ENCODE measurements at places on chromosomes 4 and X.

- DNase-seq, result no peak
Observed at GRCh38 chr4:183347146-183347545, 24.9 kb upstream of the CLDN24 start.

GRCh38 chr4:112147697-112148096, 2.4 kb downstream of the FAM241A start:
- DNase-seq, result no peak

- no peak for DNase-seq
Observed at GRCh38 chrX:24979081-24979480, 36.7 kb downstream of the ARX start.

GRCh38 chr4:87589531-87589930, 18.8 kb upstream of the DSPP start:
- DNase-seq, result peak; percentile 90

- no peak for DNase-seq
Observed at GRCh38 chr4:81460191-81460701, 11.5 kb downstream of the RASGEF1B start.

GRCh38 chr4:52904421-52904820, 42.3 kb downstream of the RASL11B start:
- no peak for DNase-seq

GRCh38 chrX:64206556-64207162, 1.2 kb upstream of the AMER1 start:
- DNase-seq, result no peak

DNA sequence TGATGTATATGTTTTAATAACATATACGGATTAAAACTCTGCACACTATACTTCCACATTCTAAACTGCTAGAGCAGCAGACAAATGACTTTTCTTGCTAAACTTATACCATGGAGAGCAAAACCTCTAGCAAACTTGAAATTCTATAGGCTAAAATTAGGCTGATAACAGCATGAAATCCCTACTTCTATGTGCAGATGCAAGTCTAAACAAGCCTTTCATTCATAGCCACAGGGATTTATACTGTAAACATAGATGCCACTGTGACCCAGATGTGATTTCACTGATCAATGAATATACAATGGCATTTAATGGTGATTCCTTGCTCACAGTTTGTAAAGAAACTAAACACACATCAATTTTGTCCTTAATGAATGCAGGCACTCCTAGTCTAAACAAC, 151.0 kb downstream of the ANTXR2 start:
- DNase-seq, result no peak

DNA sequence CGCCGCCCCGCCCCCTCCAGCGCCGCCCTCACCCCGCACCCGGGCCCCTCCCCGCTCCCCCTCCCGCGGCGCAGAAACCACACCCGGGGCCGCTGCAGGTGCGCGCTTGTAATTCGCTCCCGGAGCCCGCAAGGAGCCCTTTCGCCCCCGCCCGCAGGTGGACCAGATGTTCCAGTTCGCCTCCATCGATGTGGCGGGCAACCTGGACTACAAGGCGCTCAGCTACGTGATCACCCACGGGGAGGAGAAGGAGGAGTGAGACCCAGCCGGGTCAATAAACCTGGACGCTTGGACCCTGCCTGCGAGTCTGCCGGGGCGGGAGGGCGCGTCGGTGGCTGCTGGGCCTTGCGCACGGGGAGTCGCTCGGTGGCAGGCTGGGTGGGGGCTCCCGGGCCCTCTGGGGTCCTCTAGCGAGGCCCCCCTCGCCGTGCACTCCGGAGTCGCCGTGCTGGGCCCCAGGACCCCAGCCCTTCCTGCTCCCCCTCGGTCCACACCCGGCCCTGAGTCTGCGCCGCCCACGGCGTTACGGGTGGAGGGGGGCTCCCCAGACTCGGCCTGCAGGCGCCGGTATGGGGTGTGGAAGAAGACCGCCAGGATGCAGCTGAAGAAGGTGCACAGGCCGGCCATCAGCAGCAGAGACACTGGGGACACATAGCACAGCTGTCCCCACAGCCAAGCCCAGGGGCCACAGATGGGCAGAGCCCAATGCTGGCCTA, 7.1 kb downstream of the SLC49A3 start:
- no peak for DNase-seq

GRCh38 chrX:15864023-15864422, 9.4 kb upstream of the AP1S2 start:
- no peak for DNase-seq

GRCh38 chrX:19057856-19058255, 64.4 kb downstream of the ADGRG2 start:
- DNase-seq, result no peak

GRCh38 chrX:40849906-40850823, 114.8 kb upstream of the MED14 start:
- peak; percentile 16 for DNase-seq

DNA sequence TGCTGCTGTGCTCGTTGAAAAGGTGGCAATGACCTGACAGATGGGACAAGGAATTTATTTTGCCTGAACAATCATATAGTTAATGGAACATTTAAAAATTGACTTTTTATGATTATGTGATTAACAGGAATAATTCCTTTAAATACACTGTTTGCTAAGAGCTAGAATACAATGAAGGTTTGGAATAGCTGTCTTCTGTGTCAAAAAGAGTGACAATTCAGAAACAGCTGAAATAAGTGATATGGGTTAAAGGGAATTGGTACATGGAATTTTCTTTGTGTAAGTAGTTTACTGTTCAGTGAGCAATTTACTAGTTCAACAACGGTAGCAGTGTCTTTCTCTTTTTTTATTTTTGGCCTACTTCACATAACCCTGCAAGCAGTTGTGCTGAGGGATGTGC, 1083.5 kb upstream of the GRID2 start:
- DNase-seq, result no peak

- DNase-seq, result no peak
Observed at GRCh38 chr4:8701126-8702019, 108.8 kb downstream of the CPZ start.

GRCh38 chrX:66684196-66684595, 45.3 kb upstream of the EDA2R start:
- peak; percentile 0 for DNase-seq

DNA sequence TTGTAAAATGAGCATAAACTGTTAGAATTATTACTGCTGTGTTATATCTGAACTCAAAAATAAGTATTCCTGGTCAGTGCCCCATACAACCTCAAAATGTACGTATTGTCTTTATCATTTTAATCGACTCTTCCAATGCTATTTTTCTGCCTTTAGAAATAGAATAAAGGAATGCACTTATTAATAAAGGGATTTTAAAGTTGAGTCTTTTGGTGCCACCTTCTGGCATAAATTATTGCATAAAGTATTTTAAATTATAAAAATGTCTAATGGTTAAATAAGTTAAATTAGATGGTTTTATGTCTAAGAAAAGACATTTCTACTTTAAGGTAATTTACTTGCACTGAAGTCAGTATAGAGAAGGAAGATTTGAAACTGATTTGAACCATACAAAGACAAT, 424.0 kb upstream of the NDST4 start:
- DNase-seq, result no peak

GRCh38 chrX:42619068-42619467, 158.9 kb downstream of the PPP1R2C start:
- DNase-seq, result no peak

GRCh38 chr4:108146336-108146735, 22.4 kb downstream of the LEF1 start:
- DNase-seq, result no peak

- no peak for DNase-seq
Observed at GRCh38 chrX:135437867-135438733, 16.4 kb downstream of the SMIM10L2A start.

DNA sequence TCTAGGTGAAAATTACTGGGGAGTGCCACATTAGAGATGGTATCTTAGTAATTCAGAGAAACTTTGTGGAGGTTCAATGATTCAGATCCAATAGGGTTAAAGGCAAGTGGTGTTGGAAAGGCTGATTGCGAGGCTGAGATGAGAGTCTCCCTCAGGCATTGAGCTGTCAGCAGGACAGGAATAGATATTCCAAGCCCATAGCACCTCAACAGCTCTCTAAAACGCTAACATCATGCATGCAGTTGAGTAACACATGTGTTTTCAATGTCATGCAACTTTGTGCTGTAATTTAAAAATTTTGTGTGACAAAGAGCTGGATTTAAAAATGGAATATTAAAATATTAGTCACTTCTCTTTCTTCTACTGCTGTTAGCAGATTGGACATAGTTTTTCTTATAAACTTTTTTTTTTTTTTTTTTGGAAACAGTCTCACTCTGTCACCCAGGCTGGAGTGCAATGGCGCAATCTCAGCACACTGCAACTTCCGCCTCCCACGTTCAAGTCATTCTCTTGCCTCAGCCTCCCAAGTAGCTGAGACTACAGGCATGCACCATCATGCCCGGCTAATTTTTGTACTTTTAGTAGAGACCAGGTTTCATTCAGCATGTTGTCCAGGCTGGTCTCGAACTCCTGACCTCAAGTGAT, 173.5 kb upstream of the C1QTNF7 start:
- DNase-seq, result no peak

- no peak for DNase-seq
Observed at GRCh38 chr4:120591038-120591437, 331.5 kb downstream of the PRDM5 start.

DNA sequence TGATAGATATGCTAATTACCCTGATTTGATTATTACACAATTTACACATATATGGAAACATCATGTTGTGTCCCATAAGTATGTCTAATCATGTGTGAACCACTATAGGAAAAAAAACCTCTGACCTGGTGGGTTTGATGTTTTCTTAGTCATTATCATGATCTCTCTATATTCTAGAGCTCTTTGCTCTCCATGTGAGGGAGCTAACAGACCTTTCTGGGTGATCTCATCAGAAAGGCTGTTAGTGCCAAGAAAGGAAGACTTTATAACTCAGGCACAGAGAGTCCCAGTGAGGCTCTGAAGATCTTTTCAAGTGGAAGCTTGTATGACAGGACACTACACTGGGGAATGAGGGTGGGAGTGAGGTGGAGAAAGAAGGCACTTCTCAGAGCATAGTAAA, 527.7 kb upstream of the MAGEB2 start:
- DNase-seq, result peak; percentile 49

DNA sequence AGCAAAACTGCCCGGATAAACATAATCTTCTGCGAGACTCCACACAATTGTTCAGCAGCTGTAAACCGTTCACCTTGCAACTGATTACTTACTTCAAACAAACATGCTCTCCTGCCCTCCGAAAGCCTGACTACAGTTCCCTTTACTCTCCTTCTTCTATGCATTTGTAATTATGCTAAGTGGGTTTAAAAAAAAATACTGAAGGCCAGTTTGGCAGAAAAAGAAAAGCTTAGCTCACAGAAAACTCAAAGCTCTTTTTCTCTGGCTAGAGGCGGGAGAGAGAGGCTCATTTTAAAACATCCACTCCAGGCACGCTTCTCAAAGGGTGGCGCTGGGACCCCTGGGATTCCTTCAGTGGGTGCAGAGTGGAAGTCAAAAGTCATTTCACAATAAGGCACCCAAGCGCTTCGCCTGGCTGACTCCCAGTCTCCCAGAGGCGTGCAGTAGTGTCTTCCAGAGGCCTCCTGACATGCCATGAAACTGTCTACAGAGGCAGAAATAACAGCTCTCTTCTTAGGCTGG, 1.9 kb downstream of the DHRSX start:
- peak; percentile 21 for DNase-seq

GRCh38 chr4:70531981-70532380, 13.6 kb downstream of the AMTN start:
- DNase-seq, result no peak

DNA sequence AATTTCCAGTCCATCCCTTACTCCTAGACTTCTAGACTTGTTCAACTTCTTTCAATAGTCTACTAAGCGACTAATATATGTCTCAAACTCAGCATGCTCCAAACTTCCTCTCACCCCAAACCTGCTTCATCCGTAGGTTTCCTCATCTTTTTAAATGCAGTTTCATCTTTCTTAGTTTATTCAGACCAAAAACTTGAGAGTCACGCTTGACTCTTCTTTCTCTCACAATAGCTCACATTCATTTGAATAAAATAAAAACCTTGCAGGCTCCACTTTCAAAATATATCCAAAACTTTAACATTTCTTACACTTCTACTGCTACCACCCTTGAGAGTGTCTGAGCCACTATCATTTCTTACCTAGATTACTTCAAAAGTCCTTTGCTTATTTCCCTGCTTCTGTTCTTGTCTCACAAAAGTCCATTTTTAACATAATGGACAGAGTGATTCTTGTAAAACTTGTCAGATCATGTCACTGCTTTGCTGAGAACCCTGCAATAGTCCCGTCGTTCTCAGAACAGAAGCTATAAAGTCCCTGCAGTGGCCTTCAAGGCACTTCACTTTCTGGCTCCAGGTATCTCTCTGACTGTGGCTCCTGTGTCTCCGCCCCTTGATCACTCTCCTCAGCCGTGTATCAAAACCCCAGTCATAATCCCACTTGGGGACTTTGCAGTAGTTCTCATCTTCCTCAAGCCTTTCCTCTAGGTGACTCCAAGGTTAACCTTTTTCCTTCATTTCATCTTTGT, 167.6 kb downstream of the ARHGAP24 start:
- DNase-seq, result no peak

DNA sequence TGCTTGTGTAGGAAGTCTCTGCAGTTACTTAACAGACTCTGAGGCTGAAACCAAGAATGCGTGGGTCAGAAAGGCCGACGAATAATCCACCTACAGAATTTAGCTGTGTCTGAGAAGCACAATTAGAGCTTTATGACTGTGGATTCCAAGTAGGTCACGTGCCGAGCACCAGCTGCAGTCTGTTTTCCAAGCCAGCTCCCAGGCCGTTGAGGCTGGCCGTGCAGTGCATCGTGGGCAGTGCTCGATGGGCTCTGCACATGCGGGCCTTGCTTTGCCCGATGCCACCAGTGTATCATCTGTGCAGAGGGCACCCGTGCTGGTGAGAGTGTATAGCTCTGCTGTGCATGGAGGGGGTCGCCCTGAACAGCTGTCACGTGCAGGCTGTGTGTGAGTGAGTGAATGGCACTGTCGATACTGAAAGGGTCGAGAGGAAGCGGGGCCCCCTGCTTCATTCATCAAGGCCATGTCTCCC, 67.5 kb upstream of the CLDN34 start:
- peak; percentile 48 for DNase-seq

GRCh38 chr4:31362756-31363155, 642.6 kb downstream of the PCDH7 start:
- no peak for DNase-seq

DNA sequence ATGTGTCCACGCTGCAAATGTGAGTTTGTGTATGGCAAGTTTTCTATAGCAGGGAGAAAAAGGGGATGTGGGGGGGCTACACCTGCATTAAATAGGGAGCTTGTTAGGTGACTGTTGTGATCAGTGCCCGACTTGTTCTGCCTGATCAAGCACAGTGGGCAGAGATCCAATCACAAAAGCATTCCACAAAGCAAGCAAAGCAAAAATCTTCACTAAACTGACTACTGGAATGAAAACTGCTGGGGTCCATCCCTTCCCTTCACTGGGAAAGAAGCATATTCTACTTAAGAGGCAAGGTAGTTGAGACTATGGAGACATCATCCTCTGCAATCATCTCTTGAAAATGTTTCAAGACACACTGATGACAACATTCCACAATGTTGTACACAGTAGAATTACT, 5.2 kb downstream of the IRS4 start:
- DNase-seq, result no peak

DNA sequence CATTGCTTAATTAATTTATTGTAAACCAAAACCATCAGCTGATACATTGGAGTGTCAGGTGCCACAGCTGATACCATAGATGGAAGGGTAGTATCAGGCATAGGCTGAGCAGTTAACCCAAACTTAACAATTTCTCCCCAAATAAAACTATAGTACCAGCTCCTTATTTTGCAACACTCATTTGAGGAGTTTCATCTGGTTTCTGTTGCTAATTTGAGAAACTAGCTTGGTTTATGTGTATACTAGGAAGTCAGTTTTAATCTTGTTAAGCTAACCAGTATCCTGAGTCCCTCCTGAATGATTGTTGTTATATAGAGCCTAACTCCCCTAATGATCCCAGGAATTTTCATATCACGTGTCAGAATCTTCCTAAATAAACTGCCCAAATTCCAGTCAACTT, 12.7 kb downstream of the DCAF16 start:
- no peak for DNase-seq
